ENCODE measurements at places on chromosomes 16 and 17.

- DNase-seq = no peak
Observed at GRCh38 chr17:63431939-63432804, 13.9 kb downstream of the CYB561 start.

DNA sequence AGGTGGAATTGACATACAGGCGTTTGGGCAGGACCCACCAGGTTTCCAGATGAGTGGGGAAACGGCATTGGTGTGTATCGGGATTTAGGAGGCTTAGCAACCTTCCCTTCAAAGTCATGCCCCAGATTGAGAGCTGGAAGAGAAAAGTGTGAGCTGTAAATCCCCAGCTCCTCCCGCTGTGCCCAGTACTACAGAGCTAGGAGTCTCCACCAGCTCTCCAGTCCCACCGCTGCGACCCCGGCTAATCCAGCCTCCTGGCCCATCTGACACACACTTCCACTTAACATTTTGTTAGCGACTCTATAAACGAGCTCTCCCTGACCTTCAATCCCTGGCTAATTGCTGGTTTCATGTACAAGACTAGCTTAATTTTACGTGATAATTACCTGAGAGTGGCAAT lies 29.9 kb upstream of the LHX1 start:
- no peak for DNase-seq

- no peak for DNase-seq
Observed at GRCh38 chr16:85710732-85711131, 22.0 kb upstream of the GINS2 start.

DNA sequence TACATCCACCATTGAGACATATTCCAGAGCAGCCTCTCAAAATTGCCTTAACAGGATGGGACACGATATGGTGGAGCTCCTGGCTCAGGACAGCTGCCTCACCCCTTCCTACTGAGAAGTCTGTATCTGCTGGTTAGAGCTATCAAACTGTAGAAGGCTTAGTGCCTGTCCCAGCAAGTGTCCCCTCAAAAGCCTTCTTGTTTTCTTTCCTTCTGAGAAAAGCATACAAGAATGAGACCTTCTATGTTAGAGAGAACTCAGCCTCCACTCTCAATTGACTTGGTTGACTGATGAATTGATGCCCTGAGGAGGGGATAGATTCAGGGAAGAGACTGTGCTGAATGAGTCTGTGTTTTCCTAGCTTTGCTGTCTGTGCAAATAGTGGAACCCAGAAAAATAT lies 2020.9 kb downstream of the TP53TG3F start:
- no peak for DNase-seq

DNA sequence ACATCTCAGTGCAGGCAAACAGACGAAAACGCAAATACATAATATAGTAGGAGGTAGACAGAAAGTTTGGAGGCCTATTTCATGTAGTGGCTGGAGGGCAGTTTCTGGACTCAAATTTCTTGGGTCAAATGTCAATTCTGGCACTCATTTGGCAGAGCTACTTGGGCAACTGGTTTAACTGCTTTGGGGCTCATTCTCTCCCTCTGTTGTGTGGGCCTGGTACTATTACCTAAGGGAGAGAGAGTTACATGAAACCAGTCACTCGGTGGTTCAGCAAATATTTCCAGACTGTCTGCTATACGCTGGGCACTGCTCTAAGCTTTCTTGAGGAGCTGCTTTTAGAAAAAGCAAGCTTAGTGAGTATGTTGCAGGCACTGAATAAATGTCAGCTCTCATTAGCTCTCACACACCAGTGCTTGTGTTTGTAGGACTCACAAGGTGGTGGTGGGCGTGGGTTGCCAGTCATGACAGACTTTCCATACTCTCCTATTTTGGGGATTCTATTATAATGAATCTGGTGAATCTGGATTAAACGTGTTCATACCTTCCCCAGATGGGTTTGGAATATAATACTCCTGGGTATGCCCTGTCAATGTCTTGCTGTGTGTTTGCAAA lies 1.8 kb upstream of the SHISA9 start:
- no peak for DNase-seq

DNA sequence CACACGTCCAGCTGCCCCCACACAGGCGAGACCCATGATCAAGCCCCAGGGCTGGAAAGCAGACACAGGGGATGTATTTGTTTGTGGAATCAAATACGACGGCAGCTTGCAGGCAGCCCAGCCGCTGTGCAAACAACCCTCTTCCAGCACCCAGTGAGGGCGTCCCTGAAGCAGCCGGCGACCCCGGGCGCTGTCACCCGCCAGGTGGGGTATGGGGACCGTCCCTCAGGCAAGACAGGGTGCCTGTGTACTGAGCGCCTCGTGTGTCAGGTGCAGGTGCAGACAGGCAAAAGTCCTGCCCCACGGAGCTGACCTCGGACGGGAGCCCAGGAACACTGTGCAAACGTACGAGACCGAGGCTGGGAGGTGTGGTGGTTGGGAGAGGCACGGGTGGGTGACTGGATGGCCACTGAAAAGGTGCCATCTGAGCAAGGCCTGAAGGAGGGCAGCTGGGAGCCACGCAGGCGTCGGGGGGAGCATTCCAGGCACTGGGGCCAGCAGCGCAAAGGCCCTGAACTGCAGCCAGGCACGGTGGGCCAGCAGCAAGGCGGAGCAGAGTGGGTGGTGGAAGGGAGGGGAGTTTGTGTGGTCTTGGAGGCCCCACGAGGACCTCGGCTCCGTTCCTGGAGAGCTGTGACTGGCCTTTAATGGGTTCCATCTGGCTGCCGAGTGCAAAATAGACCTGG lies 48.5 kb downstream of the CBFA2T3 start:
- DNase-seq = no peak

DNA sequence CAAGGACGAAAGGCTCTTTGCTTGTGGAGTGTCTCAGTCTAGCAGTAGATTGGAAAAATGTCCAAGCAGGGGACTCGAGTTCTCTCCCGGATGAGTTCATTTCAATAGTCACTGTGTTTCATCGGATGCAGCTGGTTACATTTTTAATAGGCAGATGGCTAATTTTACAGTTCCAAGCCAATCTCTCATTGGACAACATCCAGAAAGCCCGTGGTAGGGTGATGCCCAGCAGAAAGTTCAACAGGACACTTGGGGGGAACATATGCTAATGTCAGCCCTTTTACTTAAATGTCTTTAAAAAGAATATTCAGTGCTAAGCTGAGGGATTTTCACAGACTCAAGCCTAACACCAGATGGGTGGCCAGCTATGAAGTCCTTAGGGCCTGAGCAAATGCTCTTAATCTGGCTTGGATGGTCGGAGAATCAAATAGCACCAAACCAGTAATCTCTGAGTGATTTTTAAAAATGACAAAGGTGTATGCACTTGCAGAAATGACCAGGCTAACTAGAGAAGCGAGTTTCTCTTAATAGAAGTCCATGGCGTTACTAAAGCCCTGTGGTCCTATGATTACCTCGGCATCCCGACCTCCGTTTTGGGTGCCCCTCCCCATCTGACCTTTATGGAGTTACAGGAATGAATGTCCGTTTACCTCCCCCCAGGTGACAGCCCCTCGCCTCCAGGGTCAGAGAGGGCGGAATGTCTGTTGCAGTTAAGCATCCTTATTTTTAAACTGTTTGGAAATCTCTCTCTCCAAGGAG lies 289.2 kb upstream of the SALL1 start:
- DNase-seq = no peak

DNA sequence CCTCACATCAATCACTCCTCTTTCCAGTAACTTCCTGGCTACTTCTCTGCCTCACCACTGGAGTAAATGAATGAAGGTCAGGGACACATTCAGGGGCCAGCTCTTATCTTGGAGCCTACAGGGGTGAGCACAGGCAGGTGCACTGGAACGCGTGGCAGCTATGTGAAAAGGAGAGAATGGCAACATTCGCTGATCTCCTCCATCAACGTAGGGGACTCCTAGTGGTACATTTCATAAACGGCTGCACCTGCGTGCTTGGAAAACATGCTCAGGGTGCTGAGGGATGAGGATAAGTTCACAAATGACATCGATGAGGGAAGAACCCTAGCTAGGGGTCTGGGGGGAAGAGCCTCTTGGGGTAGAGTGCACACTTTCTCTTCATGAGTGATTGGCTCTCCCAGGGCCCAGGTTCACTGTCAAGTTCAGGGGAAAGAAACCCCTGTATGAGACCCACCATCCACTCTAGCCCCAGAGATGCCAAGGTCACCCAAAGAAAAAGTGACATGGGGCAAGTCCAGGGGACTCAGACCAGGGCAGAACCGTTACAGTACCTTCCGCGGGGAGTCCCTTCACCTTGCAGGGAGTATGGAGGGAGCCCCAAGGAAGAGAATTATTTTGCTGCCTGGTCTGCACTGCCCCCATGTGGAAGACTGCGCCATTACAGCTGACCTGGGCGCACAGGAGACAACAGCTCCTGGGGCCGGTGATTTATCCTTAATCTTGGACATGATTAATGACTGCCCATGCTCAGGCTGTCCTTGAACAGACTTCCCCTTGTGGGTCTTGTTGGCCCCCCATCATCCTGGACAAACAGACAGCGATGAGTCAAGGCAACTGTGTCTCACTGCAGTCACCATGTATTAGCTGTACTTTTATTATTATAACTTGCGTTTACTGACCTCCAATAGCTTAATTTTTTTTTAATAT lies 30.1 kb downstream of the VAC14 start:
- no peak for DNase-seq

- peak; percentile 48 for DNase-seq
Observed at GRCh38 chr16:88533932-88534637, 36.1 kb upstream of the ZC3H18 start.

- no peak for DNase-seq
Observed at GRCh38 chr16:70253291-70254106, 1.8 kb upstream of the EXOSC6 start.

DNA sequence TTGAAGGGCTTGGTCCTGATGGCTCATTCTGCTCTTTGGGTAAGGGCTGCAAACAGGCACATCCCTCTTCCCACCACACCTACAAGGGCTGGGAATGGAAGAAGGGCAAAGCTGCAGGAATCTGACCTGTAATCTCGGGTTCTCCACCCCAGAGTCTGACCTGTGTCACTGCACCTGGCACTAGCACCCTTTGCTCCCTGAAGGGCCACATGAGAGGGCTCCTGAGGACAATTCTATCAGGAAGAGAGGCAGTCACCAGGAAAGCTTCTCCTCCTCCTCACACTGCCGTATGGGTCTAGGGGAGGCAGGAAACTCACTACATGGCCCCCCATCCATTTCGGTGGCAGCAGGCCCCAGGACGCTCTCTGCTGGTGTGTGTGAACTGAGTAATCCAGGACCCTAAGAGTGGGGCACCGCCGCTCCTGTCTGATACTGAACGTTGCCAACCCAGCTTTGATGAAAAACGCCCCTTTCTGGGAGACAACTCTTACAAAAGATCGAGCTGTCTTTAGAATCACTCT lies 26.4 kb downstream of the TTLL6 start:
- DNase-seq = no peak

- peak; percentile 59 for DNase-seq
Observed at GRCh38 chr17:497241-498034, 144.8 kb upstream of the RPH3AL start.

DNA sequence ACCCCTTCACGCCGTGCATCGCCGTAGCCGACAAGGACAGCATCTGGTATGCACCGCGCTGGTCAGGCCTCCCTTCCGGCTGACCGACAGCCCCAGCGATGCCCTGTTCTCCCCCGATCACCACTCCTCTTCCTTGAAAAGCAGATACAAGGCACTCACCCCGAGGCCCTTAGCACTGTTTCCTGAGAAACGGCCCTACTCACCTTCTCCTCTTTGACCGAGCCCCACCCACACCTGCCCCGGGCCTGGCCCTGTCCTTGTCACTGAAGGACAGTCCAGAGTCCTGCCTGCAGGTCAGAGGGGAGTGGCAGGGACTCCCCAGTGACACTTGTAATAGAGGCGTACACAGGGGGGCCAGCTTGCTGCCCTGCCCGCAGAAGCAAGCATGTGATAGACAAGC lies 45.9 kb upstream of the CHMP6 start:
- DNase-seq = no peak

- DNase-seq = no peak
Observed at GRCh38 chr17:36132421-36132831, 28.8 kb downstream of the CCL4 start.

GRCh38 chr16:35011-35677 lies 18.3 kb downstream of the POLR3K start:
- no peak for DNase-seq

DNA sequence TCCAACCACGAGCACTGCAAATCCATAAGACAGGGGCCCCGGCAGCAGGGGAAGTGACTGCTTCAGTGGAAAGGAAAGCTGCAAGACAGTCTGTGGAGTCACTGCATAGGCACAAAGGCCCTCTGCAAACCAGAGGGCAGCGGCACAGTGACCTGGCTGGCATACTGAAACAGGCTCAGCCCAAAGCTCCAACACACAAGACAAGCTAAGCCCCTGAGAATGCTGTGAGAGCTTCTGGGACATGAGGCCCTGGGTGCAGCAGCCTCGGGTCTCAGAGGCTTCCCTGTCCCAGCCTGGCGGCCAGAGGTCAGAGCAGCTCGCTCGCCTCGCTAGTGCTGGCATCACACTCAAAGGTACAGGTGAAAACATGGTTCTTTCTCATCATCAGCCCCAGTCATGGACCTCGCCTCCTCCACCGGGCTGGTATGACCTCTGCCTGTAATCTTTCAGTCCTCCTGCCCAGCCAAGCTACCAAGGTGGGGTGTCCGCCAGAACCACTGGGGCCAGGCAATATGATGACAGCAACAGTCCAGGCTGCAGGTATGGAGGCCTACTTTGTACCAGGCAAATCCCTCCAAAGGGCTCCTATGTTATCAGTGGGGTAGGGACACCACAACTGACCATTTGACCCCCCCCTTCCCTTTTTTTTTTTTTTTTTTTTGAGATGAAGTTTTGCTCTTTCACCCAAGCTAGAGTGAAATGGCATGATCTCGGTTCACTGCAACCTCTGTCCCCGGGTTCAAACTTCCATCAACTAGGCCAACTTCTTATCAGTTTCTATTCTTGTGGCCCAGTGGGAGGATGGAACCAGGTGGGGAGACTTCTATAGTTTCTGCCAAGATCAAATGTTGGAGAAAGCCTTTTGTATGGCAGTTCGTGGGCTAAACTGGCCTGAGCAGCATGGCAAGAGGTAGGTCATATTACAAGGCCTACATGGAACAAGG lies 19.2 kb downstream of the ST3GAL2 start:
- DNase-seq = no peak

- no peak for DNase-seq
Observed at GRCh38 chr16:1532081-1532760, 1.2 kb upstream of the TMEM204 start.

GRCh38 chr16:28319476-28320022 lies 27.2 kb downstream of the SBK1 start:
- DNase-seq = no peak

- DNase-seq = peak; percentile 47
Observed at GRCh38 chr16:47461598-47462266, 601 bp downstream of the PHKB start.

DNA sequence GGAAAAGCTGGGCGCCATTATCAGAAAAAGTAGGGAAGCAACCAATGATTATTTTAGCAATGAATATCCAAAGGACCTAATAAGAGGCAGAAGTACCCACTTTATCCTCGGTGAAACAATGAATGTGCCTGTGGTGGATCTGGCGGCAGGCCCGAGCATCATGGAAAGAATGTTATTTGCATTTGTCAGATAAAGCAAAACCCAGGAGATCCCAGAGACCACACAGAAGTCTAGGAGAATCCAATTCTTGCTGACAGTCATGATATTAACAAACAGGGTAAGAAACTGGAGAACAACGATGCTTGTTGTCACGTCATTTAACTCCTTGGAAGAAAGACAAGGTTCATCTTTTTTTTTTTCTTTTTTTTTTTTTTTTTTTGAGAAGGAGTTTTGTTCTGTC lies 12.0 kb upstream of the TNRC6A start:
- DNase-seq = no peak

- peak; percentile 97 for DNase-seq
Observed at GRCh38 chr16:15961060-15961511, 11.7 kb downstream of the ABCC1 start.
